CD8-positive, alpha-beta memory T cell (primary cell): ENCODE measurements at places on chromosomes 2 and 18.

GRCh38 chr2:143745060-143745459 is 615.8 kb downstream of the ARHGAP15 start:
- no peak for DNase-seq

DNA sequence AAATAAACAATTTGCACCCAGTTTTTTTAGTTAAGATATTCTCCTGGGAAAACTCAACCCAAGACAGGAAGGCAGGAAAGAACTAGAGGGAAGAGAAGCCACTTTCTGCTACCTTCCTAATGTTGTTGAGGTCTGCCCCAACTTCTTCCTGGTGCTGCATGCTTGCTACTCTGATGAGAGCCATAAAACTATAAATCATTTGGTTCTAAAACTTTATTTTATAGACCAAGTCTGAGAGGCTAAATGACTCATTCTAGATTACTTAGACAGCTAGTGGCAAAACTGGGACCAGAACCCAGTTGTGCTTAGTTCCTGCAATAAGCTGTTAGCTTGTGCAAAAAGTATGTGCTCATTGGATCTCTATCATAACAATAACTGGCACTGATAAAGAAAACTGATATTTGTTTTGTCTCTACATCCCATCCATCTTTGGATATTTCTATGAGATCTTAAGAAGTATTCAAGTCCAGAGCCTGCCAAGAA is 344.9 kb upstream of the SLC14A2 start:
- no peak for DNase-seq

- DNase-seq: no peak
Observed at GRCh38 chr2:150598383-150598782, 110.9 kb upstream of the RND3 start.

DNA sequence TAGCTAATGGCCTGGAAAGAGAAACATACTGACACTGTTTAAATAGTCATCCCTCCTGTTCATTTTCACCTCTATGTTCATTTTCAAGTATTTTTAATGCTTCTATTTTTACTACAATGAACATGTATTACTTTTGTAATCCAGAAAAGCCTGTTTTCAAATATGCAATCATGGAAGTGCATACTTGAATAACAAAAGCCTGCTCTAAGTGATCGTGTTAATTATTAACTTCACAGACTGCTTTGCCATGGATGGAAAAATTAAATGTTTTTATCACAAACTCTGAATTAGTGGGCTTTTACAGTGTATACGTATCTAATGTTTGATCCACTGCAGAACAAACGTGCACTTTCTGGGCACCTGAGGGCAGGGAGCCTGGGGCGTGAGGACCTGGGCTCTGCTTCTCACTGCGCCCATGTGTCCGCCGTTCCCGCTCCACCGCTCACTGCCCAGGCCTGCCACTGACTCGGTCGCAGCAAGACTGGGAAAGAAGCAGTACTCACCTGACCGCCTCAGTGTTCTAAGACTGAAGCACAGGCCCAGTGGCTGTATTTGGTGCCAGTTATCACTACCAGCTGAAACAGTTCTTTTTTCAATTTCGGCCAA is 80.6 kb downstream of the UXS1 start:
- no peak for DNase-seq

DNA sequence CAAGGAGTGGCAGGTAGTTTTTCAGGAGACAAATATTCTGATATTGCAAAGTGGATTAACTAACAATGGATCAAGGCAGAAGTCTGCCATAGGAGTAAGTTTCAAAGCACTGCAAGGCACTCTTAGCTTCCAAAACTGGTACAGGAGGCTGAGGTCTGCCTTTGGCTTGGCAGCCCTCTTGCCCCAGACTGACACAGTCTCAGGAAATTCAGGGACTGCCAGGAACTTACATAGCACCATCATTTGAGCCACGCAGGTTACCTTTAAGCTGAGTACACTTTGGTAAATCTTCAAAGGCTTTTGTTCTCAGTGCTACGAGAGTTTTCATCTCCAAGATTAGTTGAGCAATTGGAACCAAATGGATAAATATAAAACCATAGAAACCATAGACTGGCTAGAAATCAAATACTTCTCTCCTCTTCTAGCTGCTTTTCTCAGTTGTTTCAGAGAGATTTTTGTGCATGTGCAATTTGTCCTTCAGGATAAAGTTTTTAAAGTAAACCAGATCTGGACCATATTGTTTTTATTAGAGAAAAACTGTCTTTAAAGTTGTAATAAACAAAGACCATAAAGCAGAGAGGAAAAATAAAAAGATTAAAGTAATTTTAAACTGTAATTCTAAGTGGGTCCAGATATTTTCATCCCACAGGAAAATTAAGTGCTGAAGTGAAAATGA is 18.8 kb downstream of the ANKRD29 start:
- DNase-seq: no peak

DNA sequence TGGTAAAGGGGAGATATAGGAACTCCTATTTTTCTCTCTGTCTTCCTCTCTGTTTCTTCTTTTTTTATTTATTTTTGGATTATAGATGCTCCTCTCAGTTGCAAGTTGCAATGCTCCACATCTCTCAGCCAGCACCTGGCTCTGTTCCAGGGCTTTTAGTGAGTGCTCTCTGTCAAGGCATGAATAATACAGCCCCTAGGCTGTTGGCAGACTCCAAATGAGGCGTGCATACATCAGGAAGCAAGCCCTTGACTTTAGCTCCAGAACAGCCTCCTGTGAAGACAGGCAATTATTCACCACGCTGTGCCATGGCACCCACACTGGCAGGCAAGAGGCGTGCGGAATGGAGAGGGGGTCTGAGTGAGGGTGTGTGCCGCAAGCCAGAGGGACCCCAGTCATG is 228.1 kb upstream of the PXDN start:
- DNase-seq: no peak

- DNase-seq: no peak
Observed at GRCh38 chr2:157447741-157448140, 3.9 kb upstream of the CYTIP start.

- no peak for DNase-seq
Observed at GRCh38 chr2:228507870-228508269, 326.4 kb upstream of the SPHKAP start.

- DNase-seq: no peak
Observed at GRCh38 chr2:105442056-105442455, 43.2 kb upstream of the FHL2 start.

DNA sequence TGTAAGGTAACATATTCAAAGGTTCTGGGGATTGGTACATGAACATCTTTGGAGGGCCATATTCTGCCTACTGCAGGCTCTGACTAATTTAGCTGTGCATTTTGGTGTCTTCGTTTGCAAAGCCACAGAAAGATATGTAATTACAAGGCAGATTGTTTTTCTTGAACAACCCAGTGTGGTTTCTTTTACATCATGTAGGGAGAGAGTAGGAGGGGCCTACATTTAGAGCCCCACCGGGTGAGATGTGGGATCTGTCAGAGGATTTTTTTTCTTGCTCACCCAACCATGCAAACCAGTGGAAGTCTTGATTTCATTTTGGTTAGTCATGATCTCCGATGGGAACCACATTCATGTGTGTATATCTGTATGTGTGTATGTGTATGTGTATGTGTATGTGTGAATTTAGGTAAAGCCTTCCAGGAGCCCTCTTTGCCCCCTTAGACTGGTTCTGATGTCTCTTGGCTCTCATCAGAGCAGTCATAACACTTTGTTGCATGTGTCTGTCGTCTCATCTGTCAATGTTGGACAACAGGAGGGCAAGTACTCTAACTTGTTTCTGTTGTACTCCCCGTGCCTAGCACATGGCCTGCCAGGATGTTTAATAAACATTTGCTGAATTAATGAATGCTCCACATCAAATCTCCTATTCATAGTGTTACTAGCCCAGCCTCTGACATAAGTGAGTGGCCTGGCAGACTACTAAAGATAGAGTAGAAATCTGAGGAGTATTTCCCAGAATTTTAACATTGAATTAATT is 239.9 kb downstream of the MTX2 start:
- DNase-seq: no peak

DNA sequence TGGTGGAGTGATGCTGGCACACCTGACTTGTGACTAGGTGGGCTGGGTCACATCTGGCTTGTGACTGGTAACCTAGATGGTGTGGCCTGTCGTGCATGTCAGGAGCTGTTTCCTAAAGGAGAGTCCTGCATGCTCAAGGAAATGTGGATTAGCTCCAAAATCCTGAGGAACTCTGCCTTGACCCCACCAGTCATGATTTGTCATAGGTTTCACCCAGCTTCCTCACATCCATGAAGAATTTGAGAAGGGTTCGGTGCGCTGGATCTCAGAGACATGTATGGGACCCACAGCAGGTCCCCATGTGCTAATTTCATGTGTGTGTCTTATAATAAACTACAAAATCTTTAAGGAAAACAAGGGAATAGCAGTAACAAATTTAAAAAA is 107.2 kb downstream of the COL6A3 start:
- no peak for DNase-seq

DNA sequence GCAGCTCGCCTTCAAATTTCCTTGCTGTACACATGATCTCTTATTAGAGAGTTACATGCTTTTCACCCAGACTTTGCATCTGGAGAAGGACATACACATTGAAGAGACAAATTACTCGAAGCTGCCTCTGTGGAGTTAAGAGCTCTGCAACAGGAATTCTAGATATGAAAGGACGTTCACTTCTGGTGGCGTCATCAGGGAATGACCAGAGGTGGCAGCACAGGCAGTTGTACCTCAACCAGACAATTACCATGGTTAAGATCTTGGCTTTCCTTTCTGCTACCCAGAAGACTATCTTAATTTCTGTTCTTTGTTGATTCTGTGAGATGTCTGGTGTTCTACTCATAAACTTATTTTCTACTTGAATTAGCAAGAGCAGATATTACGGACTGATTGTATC is 39.1 kb upstream of the MC4R start:
- DNase-seq: no peak

DNA sequence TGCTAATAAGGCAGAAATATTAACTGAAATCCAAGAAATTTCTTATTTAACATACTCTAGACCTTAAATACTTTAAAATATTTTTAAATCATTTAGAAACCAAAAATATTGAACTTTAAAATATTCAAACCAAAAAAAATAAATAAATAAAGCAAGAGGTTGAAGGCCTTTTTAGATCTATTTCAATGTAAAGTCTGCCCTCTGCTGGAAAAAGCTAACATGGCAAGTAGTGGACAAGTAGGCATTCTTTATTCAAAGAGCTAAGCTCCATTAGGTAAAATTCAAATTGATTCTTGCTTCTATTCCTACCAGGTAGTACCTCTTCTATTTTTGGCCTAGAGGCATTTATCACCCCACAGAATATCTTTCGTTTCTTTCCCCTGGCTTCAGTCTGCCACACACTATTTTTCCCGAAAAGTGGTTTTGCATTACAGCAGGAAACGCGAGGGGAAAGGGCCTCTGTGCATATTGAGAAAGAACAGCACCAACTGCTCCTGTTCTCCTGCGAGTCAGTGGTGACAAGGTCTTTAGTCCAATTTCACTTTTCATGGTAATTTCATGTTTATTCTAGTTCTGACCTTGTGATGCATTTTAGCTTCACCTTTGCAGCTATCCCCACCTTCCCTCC is 20.4 kb downstream of the IFIH1 start:
- peak; percentile 50 for DNase-seq

DNA sequence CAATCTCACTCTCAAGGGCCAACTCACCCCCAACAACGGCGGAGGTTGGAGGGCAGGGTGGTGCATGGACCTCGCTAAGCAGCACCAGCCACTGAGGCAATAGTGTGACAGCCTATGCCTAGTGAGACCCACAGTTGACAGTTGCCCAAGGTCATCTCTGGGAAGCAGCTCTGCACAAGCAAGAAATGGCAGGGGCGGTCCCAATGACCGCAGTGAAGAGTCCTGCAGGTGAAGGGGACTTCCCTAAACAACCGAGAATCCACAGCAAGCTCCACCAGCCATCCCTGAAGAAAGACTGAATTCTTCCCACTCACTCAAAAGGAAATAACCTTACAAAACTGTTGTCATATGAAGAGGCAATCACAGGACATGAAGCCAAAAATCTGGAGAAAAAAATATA is 313.4 kb upstream of the ID2 start:
- no peak for DNase-seq

GRCh38 chr18:9417073-9417851 is 58.1 kb upstream of the RALBP1 start:
- no peak for DNase-seq

DNA sequence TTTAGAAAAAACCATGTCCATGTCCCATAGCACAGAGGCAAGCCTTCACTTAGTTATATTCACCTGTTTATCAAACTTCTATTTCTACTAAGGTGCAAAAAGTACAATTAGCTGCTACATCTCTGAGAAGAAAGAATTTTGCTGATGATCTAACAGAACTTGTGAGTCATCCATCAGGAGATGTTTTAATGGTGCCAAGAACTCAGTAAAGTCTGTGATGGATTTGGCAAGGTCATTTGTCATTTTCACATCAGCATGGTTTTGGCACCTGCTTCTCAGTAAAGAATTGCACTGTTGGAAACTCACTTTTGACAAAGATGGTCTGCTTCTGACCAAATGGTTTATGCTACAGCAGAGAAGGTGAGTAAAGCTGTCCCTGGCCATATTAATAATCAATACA is 195.7 kb upstream of the TMEFF2 start:
- no peak for DNase-seq

DNA sequence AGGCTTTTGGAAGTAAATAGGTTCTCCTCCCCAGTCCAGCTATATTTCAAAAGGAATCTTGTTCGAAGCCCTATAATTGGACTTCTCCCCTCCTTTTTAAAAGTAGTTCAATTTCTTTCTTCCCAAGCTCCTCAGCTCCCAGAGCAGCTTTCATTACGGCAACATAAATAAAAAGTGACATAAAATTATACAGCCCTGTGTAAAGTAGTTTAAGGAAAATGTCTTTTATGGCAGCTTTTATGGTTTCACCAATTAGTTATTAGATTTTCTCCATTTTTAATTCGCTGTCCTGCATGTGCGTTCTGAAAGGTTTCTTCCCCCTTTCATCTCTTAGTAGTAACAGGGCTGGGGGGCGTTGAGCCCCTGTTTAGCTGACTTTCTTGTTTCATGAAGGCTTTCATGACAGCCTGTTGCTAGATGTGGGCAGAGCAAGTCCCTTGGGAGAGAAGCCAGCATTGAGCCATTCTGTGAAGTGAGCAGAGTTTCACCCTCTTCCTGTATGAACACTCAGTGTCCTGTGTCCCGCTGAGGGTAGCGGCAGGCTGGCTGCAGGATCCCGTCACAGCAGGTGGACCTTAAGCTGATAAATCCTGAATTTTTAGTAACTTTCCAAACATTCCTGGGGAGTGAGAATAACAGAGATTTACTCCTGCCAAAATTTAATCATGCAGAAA is 229.7 kb upstream of the SPRED2 start:
- DNase-seq: no peak

GRCh38 chr2:178306352-178307073 is 112.2 kb downstream of the OSBPL6 start:
- no peak for DNase-seq

- DNase-seq: no peak
Observed at GRCh38 chr2:148221166-148221565, 200.3 kb downstream of the MBD5 start.

GRCh38 chr2:235017441-235017840 is 65.6 kb downstream of the SH3BP4 start:
- DNase-seq: no peak

- DNase-seq: no peak
Observed at GRCh38 chr2:60504049-60504448, 49.4 kb downstream of the BCL11A start.

- DNase-seq: no peak
Observed at GRCh38 chr2:214217136-214217535, 193.7 kb upstream of the VWC2L start.

- DNase-seq: no peak
Observed at GRCh38 chr2:9693646-9694045, 62.8 kb upstream of the YWHAQ start.
